ENCODE measurements at places on chromosomes 2 and 18.
A peak's percentile ranks its signal among the peaks of the same experiment; 100 is the strongest.

DNA sequence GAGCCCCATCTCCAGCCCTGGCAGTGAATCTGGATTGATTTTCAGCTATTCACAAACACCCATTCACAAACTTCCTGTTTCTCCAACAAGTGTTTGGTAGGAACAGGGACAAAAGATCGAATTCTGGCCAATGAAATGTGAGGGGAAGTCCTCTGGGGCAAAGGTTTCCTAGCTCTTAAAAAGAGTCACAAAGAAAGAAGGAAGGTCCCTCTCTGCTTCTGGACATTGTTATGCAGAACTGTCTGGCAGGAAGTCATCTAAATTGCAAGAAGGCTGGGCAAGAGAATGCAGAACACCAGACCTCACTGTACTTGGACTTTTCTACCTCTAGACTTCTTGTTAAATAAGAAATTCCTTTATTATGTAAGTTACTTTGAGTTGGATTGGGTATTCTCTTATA, 137.3 kb downstream of the CCDC148 start:
- DNase-seq, result no peak

DNA sequence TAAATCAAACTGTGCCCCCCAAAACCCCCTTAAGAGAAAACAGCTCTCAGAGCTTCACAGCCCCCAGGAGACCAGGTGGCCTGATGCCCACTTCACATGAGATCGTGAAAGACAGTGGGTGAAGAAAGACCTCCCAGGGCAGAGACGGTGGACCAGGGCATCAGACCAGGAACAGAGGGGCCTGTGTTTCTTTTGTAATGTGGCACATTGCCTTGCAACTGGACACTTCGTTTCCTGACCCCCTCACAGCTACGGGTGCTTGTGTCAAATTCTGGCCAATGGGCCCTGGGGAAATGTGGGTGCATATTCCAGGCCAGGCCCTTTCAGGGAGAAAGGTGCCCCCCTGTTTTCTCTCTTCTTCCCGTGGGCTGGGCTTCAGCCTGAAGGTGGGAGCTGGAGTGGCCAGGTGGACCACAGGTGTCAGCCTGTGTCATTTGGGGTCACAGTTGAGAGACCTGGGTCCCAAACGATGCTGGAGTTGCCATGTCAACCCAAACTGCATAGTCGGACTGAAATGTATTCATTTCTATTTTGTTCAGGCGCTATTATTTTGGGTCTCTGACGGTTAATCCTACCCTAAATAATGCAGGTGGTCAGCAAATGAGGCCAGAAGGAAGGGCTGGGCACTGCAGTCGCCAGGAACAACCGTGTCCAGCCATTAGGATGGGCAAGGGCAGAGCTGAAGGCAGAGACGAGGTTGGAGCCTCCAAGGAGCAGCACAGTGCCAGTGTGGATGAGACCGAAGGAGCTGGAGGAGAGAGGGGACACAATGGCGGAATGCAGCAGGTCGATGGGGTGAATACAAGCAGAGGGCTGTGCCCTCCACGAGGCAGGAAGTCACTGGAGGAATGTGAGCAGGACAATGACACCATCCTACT, 338.2 kb downstream of the EIPR1 start:
- DNase-seq, result no peak

DNA sequence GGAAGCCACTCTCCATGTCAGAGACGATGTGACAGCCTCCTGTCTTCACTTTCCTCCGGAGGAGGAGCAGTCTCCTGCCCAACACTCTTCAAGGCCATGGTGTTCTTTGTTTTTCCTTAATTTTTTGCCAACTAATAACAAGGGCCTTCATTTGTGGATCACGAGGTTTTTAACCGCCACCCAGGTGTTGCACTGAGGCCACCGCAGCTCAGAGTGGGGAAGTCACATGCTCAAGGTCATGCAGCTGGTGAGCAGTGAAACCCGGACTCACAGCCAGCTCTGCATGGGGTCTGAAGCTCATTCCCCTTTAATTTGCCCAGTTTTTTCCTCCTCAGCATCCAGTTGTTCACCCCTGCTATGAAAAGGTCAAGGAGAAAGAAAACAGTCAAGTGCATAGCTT, 19.6 kb downstream of the ENOSF1 start:
- no peak for DNase-seq

- DNase-seq, result peak; percentile 15
Measured at GRCh38 chr2:219111375-219112061, 49.1 kb downstream of the NHEJ1 start.

GRCh38 chr18:79872527-79873444, 75.0 kb downstream of the KCNG2 start:
- DNase-seq, result no peak

GRCh38 chr18:57670046-57670445, 48.4 kb upstream of the NARS1 start:
- DNase-seq, result no peak

DNA sequence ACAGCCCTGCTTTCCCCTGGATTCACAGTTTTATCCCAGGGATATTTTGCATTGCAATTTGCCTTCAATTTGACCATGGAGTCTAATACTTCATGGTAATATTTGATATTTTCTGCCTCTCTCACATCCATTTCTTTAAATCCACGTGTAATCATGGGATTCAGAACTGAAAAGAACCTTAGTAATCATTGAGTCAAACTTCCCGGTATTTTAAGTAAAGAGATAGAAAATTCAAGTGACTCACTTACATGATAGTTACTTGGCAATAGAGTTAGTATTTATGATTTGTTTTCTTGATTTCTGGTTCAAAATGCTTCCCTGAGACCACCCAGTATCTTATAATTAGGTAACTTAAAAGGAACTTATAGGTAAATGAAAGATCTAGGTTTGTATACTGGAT, 33.7 kb upstream of the CDC42EP3 start:
- DNase-seq, result no peak

- no peak for DNase-seq
Measured at GRCh38 chr2:234331566-234331965, 165.3 kb downstream of the ARL4C start.

GRCh38 chr2:132645722-132646539, 24.1 kb downstream of the LYPD1 start:
- no peak for DNase-seq

DNA sequence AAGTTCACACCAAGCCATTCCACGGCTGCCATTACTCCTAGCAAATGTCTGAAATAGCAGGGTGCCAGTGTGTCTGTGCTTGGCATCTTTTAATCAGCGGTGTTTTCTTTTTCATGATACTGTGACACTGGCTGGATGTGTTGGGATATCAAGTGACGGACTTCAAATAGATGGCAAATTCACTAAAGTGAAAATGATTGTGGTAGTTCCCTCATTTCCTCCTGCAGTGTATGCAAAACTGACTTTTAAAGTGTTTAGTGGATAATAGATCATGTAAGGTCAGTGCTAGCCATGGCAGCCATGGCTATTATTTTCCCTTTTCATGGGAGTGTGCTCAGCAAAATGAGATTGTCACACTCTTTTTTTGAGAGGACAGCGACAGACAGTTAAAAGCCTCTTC, 261.5 kb upstream of the SIX3 start:
- no peak for DNase-seq

GRCh38 chr2:178404368-178404767, 46.6 kb downstream of the PRKRA start:
- peak; percentile 78 for DNase-seq

GRCh38 chr18:37668971-37669747, 103.6 kb upstream of the CELF4 start:
- DNase-seq, result peak; percentile 19

GRCh38 chr2:12978066-12978835, 261.5 kb downstream of the TRIB2 start:
- DNase-seq, result no peak

DNA sequence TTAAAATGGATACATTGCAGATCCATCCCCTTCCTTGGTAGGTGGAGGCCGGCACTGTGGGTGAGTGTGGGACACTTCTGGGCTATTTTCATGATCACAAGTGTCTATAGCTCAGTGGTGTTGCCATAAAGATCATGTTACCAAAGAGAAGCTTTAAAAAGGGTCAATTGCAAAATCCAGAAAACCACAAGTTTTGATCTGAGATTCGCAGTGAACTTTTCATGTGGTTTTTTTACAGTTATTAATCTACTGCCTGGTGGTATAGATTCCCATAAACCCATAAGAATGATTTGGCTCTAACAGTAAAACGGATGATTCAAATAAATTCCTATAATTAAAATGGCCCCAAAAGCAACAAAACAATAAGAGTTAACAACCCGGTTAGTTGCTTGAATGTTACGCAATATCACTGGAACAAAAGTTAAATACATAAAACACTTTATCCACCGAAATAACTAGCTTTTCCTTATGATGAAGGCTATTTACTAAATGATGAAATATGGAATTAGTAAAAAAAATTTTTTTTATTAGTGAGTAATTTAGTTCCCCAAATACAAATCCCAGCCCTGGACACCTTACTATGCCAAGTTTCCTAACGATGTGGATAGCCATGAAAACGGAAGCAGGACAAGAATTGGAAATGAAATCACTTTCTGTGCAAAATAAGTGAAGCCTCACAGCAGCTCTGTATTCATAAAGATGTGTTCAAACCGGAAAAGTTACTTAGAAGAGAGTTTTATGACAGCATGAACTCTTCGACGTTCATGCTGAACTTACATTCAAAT, 95.6 kb upstream of the THOC1 start:
- no peak for DNase-seq

DNA sequence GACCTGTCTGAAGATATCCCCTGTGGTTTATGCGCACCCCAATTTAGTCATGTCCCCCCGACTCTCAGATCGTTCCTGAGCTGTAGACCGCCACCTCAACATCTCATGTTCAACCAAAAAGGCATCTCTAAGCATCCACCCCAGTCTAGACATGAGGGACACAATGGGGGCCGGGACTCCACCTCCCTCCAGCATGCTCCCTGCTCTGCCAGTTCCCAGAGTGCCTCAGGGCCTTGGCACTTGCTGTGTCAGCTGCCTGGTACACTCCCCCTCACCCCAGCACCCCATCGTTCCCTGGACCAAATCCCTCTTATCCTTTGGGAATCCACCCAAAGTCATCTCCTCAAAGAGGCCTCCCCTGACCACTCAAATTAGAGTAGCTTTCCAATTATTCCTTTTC, 22.2 kb downstream of the TNS1 start:
- no peak for DNase-seq

DNA sequence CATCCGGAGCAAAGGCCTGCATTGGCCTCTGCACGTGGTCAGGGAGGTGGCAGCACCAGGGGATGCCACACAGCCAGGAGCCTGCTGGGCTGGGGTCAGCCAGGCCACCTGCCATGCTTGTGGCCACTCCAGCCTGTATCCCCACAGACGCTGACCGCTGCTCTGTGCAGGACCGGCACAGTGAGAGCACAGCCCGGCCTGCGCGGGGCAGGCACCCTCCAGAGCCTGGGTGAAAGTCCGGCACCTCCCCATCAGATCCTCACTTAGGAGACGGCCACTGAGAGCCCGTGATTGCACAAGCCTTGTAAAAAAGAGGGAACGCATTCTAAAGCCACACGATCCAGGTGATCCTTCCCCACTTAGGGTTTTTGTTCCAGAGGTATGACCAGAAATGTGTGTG, 42.2 kb downstream of the TWIST2 start:
- DNase-seq, result no peak

- no peak for DNase-seq
Measured at GRCh38 chr2:2805263-2805662, 474.2 kb upstream of the MYT1L start.

GRCh38 chr2:47656715-47657600, 126.0 kb upstream of the MSH6 start:
- no peak for DNase-seq

- DNase-seq, result no peak
Measured at GRCh38 chr2:10278029-10278762, 24.5 kb upstream of the HPCAL1 start.

GRCh38 chr2:106098081-106098480, 96.0 kb downstream of the UXS1 start:
- no peak for DNase-seq

DNA sequence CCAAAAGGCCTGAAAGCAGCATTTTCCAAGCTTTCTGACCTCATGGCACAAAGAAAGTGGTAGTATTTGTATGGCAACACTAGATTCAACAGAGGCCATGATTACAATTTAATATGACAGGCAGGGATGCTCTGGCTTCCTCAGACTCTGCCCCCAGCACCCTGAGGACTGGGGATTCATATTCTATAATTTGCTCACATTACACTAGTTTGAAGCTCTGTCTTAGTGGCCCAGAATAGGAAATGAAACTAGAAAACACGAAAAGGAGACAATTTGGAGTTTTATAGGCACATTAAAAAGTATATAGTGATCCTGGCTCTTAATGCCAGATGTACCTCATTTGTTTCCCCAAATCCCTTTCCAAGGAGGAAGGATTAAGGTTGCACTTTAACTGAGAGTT, 173.0 kb upstream of the STK17B start:
- no peak for DNase-seq

DNA sequence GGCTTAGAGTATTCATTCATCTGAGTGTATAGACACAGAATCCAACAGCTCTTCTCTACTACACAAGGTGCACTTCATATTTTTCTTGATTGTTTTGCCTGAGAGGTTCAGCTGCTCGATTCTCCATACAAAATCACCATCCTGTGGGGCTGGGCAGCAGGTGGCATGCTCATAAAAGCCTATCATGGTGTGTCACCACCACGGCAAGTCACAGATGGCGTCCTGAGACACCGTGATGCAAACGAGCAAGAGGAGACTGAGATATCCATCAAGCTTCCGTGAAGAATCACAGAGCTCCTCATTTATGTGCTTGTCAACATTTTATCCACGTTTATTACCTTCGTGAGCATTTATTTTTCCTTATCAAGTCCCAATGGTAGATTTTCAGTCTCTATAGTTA, 22.4 kb upstream of the NRP2 start:
- DNase-seq, result peak; percentile 60

GRCh38 chr2:6956566-6956965, 39.4 kb downstream of the RNF144A start:
- DNase-seq, result no peak

GRCh38 chr2:168286535-168286934, 39.1 kb upstream of the STK39 start:
- no peak for DNase-seq

DNA sequence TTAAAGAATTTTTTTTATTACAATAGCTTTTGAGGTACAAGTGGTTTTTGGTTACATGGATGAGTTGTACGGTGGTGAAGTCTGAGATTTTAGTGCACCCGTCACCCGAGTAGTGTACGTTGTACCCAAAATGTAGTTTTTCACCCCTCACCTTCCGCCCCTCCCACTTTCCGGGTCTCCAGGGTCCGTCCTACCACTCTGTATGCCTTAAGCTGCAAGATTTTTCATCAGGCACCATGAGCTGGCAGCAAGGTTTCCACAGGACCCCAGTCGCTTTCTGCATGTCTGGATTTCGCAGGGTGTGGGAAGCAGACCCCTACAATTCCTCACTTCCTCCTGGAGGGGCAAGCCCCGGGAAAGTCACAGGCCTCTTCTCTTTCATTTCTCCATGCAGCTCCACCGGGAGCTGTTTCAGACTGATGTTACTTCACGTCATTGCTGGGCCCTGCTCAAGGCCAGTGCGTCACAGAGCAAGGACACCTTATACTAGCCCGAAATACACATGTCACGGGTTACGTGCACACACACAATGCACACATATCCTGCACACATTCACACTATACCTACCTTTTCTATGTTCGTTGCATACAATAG, 179.1 kb downstream of the ZFP36L2 start:
- no peak for DNase-seq

Measured in SHP77 (cell line).